ENCODE measurements at places on chromosomes 16 and 17.

DNA sequence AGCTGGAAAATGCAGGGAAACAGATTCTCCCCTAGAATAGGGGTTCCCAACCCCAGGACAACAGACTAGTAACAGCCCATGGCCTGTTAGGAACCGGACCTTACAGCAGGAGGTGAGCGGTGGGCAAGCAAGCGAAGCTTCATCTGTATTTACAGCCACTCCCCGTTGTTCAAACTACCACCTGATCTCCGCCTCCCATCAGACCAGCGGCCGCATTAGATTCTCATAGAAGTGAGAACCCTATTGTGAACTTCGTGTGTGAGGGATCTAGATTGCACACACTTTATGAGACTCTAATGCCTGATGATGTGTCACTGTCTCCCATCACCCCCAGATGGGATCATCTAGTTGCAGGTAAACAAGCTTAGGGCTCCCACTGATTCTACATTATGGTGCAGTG is 3.5 kb downstream of the CD300LB start:
- DNase-seq = no peak

DNA sequence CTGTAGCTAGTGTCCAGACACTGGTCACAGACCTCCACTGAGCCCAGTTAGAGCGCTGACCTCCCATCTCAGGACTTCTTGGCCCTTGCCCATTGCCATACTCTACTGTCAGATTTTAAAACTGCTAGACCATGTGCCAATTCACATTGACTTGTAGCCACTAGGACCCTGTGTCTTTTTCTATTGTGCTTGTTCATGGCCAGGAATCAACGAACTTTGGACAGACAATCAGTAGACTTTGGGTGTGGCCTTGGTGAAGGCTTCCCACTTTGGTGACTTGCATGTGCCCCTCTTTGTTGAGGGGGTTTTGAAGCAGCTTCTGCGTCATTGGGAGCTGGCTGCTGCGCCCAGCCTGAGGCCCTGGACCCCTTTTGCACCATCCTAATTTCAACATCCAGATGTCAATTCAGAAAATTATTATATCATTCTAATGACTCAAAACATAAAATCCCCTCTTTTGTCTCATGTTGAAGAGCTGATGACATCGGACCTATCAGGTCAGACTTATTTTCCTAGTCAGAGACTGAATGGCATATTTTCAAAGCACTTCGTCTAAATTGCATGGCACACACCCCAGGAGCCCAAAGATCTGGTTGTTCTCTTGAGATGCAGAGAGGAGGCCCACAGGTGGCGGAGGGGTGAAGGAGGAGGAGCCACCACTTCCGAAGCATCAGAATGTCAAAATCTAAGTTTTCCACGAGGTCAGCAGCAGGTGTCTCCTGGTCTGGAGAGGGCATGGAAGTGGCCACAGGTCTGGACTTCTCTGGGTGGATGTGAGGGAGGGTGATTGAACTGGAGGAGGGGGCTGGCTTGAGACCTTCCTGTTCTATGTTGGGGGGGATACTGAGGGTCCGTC is 93.4 kb upstream of the CBX4 start:
- no peak for DNase-seq

- no peak for DNase-seq
Observed at GRCh38 chr17:55585629-55586028, 74.4 kb upstream of the SMIM36 start.

GRCh38 chr17:80109066-80109660 is 7.8 kb downstream of the GAA start:
- no peak for DNase-seq

GRCh38 chr16:87052506-87052905 is 264.7 kb downstream of the C16orf95 start:
- DNase-seq = no peak

Measured in T-cell (primary cell).